ENCODE measurements at places on chromosomes 5 and 9. TPM values are rescaled to one million over a fixed set of nuclear protein-coding genes. Genes with fewer than 3 reads are reported as not detected.

DNA sequence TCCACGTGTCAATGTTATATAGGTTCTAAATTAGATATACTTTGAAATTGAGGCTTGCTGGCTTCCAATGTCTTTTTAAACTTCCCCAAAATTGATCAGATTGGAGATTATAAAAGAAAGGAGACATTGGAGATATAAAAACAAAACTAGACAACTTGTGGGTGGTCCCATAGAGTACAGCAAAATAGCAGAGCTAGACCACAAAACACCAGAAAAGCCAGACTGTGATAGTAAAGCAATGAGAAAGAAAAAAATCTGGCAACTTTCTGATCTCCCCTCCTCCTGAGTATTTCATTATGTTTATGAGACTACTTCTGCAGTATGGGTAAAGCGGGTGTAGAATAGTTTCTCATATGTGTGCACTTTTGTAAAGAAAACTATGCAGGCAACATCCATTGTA, 713.8 kb upstream of the MEF2C start:
- DNase-seq, result no peak

- DNase-seq, result no peak
These were observed 62.1 kb downstream of the TMOD1 start for GRCh38 chr9:97563458-97564135.

- DNase-seq, result no peak
These were observed 99.3 kb upstream of the ERCC6L2 start for GRCh38 chr9:95776176-95776575.

Gene FOXD4L3
- 0.27 TPM for total RNA-seq

DNA sequence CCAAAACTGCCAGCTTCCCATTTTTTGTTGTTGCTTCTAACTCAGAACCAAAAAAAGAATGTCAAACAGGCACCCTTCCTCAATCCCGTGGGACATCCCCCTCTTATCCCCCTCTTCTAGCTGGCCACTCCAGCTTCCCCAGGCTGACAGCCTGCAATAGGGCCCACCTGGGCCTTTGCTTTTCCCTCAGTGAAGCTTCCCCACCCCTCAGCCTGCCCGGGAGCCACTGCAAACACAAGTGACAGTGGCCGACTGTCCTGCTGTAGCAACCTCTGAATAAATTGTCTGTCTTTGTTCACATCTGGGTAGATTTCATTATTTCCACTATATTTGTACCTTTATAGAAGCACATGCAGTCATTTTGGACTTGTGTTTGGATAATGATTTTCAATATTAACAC, 245.3 kb downstream of the GADD45G start:
- no peak for DNase-seq

GRCh38 chr9:90847971-90848370, 46.4 kb downstream of the SYK start:
- DNase-seq, result no peak

Gene PCDHB5
- total RNA-seq, result 72.2 TPM

GRCh38 chr5:123036391-123037103, at the start of gene PPIC:
Gene PPIC, minus strand, starts transcription at chr5:123036725. Its CDS starts 100 bp downstream, at chr5:123036625.
- DNase-seq, result peak; percentile 81

Gene TMEM252
- not detected for total RNA-seq

Measured in glutamatergic neuron (in vitro differentiated cells).